ENCODE measurements at places on chromosomes 2 and 18. TPM values are rescaled to one million over a fixed set of nuclear protein-coding genes. Genes with fewer than 3 reads are reported as not detected.

Gene ERBB4
- total RNA-seq: 13.8 TPM

Gene TXNDC2
- not detected for total RNA-seq

Gene ACKR3
- 36.6 TPM for total RNA-seq

Gene EGR4
- not detected for total RNA-seq

Gene CNGA3
- total RNA-seq: not detected

Gene SP140
- 0.57 TPM for total RNA-seq

Gene RNASEH1
- total RNA-seq: 21.4 TPM

Gene GKN2
- not detected for total RNA-seq

Gene UGT1A8
- not detected for total RNA-seq

DNA sequence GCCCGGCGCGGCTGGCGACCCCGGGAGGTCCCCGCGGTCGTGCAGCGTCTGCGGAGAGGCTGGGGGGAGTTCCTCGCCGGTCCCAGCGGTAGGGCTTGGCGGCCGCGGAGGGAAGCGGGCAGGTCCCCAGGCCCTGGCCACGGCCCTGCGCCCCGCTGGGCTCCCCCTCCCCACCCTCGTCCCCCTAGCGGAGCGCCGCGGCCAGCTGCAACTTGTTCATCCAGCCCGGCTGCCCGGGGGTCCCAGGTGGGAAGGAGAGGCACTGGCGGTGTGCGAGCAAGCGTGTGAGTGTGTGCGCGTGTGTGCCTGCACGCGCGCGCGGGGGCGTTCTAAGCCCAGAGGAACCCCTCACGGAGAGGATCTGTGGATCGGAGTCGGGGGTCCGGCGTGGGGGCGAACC is 1.3 kb downstream of the PTPRM start:
- DNase-seq: peak; percentile 80

DNA sequence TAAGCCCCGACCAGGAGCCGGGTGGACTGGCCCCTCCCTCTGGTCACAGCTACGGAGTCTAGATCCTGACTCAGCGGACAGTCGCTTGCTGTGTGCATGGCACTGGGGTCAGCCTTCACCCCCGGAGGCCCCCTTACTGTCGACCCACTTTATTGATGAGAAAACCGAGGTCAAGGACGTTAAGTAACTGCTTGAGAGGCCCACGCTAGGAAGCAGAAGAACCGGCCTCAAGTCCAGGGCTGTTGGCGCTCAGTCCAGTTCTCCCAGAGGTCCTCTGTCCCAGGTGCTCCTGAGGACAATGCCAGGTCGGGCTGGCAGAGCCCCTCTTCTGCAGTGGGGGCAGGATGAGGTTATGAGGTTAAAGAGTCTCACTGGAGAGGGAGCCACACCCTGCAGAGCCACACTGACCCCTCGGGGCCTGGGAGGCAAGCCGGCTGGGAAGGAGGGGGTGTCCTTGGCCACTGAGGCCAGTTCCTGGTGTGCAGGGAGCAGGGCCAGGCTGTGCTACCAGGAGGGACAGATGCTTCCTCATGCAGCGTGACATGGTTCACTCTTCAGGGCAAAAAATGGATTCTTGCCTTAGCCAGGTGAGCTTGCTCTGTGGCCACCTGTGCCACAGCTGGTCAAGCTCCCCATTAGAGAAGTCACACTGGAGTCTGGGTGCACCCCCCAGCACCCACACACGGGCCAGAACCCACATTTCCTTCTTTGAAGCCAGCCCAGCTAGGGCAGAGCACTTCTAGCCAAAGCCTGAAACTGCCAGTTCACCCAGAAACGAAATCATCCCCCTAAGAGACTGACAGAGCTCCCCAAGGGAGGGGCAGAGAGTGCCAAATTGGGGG is 47.3 kb upstream of the HPCAL1 start:
- DNase-seq: peak; percentile 46

DNA sequence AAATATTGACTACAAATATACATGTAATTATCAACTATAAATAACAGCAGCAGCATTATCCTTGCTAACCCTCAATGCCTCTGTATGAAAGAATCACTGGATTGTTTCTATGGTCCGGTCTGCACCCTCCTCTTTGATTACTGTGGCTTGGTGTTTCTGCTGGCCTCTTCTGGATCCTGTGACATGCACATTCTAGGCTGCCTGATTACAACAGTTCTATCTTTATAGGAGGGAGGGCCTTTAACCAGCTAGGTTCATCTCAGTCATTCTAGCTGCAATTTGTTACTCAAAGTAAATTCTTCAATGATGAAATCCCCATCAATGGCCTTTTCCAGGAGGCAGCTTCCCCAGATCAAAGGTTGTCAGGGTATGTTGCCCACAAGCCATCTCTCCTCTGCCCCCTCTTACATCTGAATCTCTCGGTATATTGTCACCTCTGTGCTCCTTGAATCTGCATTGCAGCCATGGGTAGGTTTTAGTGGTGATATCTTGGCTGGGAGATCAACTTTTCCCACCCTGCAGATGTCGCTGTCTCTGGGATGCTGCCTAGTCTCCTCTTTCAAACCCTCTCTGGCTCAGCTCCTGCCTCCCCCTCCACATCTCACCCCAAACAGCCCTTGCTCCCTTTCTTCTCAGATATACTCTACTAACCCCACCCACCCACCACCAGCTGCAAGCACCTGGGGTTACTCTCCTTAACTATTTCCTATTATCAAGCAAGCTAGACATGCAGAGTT is 106.2 kb upstream of the BZW1 start:
- DNase-seq: no peak

DNA sequence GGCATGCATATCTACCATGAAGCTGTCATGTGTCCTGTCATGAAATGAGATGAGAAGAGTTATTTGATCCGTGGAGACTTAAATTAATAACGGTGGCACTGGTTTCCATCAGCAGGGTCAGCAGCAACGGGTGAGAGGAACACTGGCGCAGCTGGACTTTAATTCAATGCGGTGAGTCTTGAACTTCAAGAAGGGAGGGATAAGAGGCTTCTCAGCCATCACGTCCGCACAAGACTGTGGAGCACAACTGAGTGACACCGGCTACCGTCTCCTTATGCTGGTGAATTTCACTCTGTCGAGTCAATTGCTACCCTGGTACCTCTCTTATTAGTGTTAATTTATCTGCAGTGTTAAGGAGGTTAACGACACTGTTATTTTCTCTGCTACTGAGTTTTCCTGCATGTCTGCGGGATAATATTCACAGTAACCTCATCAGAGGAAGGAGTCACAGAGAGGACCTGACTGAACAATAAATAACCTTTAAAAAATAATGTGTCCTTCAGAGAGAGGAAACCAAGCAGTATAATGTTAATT is 236.8 kb downstream of the EPHA4 start:
- DNase-seq: no peak

DNA sequence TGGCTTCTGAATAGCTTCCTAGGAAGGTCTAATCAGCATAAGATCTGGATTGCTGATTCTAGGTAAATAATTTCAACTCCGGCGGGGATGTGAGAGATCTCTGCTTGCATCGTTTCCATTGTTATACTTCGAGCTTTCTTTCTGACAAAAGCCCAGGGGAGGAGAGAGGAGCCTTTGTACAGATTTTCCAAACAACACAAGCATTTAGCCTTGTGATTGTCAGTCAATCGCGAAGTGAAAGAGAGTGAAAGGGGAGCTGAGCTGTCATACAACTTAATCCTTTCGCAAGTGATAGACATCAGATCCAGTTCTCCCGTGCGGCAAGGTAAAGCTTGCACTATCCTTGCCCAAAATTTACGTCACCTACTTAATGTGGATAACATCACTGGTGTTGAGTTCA is 26.2 kb downstream of the RALB start:
- DNase-seq: no peak

DNA sequence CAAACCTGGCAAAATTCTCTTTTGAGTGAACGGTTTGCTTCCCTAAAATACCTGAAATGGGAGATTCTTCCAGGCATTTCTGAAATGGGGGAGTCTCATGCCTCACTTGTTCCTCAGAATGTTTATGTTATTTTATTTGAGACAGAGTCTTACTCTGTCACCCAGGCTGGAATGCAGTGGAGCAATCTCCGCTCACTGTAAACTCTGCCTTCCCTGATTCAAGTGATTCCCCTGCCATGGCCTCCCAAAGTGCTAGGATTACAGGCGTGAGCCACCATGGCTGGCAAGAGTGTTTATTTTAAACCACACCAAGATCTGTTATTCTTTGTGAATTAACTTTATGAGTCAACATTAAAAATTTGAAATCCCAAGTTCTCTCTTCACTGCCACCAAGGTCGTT is 6.4 kb upstream of the FHL2 start:
- DNase-seq: no peak

DNA sequence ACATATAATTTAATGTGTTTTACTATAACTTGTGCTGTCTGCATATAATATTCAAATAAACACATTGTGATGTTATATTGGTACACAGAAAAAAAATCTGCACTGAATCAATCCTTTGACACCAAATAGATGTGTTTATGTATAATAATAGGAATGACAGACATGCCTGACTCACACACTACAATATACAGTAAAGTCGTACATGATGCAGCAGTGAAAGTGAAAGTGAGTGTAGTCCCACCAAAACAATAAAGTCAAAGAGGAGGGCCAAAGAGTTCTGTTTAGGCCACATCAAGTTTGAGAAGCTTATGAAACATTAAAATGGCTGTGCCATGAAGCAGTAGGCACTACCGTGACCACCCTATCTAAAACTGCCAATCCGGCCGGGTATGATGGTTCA is 8.2 kb upstream of the RBM44 start:
- DNase-seq: no peak

GRCh38 chr18:68436485-68436884 is 278.4 kb downstream of the TMX3 start:
- DNase-seq: no peak

- no peak for DNase-seq
Measured at GRCh38 chr18:54388203-54389142, 30.8 kb downstream of the C18orf54 start.

DNA sequence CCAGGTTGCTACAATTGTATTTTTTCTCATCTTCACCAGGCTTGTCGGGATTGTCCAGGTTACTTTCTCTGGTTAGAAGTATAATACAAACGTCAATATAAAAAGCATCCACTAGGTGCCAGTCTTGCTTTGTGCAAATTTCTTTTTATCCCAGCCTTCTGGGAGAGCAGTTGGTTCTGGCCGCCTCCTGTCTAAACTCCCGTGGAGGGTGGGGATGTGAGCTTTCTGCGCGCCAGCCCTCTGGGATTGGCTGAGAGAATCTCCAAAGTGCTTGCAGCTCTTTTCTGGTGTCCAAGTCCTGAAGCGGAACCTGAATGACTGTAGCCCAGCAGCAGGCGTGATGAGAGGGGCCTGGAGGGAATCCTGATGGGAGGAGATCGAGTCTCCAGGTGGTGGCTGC is 22.4 kb upstream of the TOGARAM2 start:
- DNase-seq: no peak

DNA sequence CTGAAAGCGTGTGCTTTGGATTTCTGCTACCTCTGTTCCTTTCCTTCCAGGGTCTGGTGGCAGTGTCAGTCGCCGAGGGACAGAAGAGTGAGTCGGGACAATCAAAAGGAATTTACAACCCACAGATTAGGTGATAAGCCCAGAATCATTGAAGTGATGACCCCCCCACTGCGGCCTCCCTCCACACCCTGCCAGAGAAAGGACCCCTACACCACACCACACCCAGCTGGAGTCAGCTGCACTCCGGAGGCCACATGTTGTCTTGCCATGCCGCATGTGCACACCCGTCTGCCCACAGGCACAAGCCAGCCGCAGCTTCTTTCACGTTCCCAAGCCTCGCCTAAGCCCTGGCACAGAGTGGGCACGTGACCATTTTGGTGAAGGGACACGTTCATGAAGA is 366.8 kb upstream of the SALL3 start:
- DNase-seq: peak; percentile 58

DNA sequence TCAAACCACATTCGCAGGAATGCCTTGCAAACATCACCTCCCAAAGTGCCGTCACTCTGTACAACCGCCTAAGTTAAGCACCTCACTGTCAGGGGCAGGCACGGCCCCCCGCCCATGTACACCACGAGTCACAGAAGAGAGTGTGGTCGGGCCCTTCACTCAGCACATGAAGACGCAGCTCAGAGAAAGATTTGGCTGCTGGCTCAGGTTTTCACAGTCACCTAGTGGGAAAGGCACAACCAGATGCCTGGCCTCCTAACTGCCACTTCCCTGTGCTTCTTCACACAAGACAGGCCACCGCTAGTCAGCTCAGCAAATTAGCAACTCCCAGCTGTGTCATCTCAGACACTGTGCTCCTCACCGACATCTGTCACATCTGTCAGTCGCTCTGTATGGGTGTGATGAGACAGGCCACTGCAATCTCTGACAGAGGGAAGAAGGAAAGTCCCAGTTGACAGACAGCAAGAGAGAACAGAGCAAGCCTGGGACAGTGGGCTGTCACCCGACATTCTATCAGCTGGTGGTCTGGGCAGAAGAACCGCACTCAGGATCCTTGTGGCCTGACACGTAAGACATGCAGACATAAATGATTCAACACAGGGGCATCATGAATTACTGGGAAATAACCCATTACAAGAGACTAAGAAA is 60.8 kb downstream of the CRACDL start:
- DNase-seq: no peak

GRCh38 chr2:88683160-88684021 is 8.1 kb upstream of the RPIA start:
- no peak for DNase-seq

DNA sequence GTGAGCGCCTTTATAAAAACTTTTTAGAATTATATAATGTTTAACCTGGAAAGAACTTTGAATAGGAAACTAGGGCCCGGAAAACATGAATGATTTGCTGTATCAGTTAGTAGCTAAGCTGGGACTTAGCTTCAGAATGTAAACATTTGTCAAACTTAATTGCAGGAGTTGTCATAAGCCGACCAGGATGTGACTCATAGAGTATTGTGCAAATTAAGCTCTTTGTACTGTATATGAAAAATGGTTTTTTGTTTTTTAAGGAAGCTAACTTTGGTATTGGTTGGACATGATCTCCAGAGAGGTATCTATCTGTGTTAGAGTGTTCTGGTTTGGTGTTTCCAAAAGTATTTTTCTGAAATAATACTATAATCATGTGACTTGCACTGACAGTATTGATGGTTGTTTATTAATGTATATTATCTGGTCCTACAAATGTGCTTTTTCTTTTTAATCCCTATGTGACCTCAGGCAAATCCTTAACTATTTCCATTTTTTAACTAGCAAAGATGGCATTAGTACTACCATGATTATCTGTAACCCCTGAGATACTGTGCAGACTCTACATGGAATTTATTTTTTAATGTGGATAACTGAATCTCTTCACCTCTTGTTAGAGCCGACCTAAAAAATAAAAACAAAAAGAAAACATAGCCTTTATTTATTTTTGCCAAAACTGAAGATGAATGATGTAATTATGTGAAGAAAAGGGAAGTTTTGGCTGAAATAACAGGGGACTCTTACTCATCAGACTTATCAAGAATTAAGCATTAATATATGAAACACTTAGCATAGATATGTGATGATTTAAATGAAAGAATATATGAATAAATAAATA is 11.7 kb downstream of the YIPF4 start:
- no peak for DNase-seq

- no peak for DNase-seq
Measured at GRCh38 chr2:460861-461260, 173.0 kb upstream of the ALKAL2 start.

Data from cardiac septum (tissue), 1 donor.